ENCODE measurements at places on chromosomes 12 and 14. TPM values are rescaled to one million over a fixed set of nuclear protein-coding genes. Genes with fewer than 3 reads are reported as not detected.

Gene POTEM
- not detected for total RNA-seq

Gene FLVCR2
- total RNA-seq, result 2.1 TPM

Gene KLHL33
- 0.25 TPM for total RNA-seq

Gene ARID4A
- 113 TPM for total RNA-seq

Gene DLK1
- not detected for total RNA-seq

Gene KRT4
- total RNA-seq, result not detected

Gene GUCY2C
- not detected for total RNA-seq

Gene DYRK2
- total RNA-seq, result 88.1 TPM

DNA sequence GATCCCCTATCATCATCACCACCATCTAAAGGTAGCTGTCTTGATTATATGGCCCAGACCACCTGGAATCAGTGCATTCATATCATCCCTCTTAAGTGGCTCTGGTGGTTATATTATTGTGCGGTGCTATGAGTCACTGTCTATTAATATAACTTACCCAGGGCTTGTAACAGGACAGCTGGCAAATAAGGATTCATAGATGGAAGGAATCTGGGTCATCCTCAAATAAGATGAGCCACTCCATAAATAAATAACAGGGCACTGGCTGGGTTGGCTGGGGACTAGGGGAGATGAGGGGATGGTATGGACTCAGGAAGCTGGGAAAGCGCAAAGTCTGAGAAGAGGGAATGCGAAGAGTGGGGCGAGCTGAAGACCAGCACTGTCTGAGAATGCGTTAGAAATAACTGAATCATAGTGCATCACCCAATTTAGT, 216.1 kb downstream of the NUAK1 start:
- H3K27me3 ChIP-seq, result no peaks in the 10 kb centered on the region
- no peak for DNase-seq
- no peaks in the 10 kb centered on the region for H3K36me3 ChIP-seq
- no peaks in the 10 kb centered on the region for H3K4me1 ChIP-seq
- H3K4me3 ChIP-seq, result no peak overlapping the region
- no peak overlapping the region for H3K27ac ChIP-seq

GRCh38 chr12:108666401-108666881, 32.7 kb upstream of the SELPLG start:
- H3K27me3 ChIP-seq, result no peaks in the 10 kb centered on the region
- no peaks in the 10 kb centered on the region for H3K36me3 ChIP-seq
- H3K4me1 ChIP-seq, result peaks cover 6% of the 10 kb centered on the region
- no peak for DNase-seq

DNA sequence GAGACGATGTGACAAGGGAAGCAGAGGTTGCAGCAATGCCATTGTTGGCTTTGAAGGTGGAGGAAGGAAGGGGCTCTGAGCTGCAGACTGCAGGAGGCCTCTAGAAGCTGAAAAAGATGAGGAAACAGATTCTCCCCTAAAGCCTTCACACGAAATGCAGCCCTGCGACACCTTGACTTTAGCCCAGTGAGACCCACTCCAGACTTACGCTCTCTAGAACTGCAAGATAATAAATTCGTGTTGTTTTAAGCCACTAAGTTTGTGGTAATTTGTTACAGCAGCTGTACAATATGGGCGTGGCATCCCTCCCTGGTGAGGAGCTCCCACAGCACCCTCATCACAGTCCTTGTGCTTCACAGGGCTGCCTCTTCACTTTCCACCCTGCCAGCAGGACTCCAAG, 53.2 kb downstream of the GOLGA5 start:
- DNase-seq, result peak; percentile 22
- no peak overlapping the region for H3K4me3 ChIP-seq
- H3K36me3 ChIP-seq, result no peaks in the 10 kb centered on the region

DNA sequence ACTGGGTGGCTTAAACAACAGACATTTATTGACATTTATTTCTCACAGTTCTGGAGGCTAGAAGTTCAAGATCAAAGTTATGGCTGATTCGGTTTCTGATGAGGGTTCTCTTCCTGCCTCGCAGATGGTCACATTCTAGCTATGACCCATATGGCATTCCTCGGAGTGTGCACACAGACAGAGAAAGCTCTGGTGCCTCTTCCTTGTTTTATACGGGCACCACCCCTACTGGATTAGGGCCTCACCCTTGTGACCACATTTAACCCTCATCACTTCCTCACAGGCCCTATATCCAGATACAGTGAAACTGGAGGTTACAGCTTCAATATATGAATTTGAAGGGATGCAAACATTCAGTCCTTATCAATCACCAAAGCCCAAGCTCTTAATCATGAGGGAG, 77.0 kb upstream of the OVCH1 start:
- H3K36me3 ChIP-seq, result no peaks in the 10 kb centered on the region
- no peak overlapping the region for H3K4me3 ChIP-seq
- H3K27ac ChIP-seq, result no peak overlapping the region
- no peak for DNase-seq

GRCh38 chr14:21298358-21298757, 18.5 kb downstream of the RPGRIP1 start:
- H3K4me1 ChIP-seq, result peaks cover 7% of the 10 kb centered on the region
- no peak for DNase-seq
- no peak overlapping the region for H3K4me3 ChIP-seq
- no peak overlapping the region for H3K27ac ChIP-seq
- H3K27me3 ChIP-seq, result peaks cover 13% of the 10 kb centered on the region

DNA sequence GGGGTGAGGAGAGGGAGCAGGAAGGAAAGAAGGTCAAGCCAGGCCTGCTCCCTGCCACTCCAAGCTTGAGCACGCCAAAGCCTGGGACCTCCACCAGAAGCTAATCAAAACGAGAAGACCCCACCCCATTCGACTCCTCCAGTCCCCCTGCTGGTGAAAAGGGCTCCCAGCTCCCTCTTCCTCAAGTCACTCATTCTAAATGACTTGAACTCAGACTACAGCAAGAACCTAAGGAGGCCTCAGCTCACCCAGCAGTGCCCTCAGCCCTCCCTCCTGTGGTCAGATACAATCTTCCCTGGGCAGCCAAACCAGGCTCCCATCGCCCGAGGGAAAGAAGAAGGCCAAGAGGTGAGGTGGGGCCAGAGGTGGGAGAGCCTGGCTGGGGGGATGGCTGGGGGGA, 17.4 kb downstream of the HDAC7 start:
- H3K4me3 ChIP-seq, result no peak overlapping the region
- no peak overlapping the region for H3K27ac ChIP-seq
- H3K36me3 ChIP-seq, result peaks cover 24% of the 10 kb centered on the region
- no peaks in the 10 kb centered on the region for H3K27me3 ChIP-seq
- peaks cover 91% of the 10 kb centered on the region for H3K4me1 ChIP-seq

DNA sequence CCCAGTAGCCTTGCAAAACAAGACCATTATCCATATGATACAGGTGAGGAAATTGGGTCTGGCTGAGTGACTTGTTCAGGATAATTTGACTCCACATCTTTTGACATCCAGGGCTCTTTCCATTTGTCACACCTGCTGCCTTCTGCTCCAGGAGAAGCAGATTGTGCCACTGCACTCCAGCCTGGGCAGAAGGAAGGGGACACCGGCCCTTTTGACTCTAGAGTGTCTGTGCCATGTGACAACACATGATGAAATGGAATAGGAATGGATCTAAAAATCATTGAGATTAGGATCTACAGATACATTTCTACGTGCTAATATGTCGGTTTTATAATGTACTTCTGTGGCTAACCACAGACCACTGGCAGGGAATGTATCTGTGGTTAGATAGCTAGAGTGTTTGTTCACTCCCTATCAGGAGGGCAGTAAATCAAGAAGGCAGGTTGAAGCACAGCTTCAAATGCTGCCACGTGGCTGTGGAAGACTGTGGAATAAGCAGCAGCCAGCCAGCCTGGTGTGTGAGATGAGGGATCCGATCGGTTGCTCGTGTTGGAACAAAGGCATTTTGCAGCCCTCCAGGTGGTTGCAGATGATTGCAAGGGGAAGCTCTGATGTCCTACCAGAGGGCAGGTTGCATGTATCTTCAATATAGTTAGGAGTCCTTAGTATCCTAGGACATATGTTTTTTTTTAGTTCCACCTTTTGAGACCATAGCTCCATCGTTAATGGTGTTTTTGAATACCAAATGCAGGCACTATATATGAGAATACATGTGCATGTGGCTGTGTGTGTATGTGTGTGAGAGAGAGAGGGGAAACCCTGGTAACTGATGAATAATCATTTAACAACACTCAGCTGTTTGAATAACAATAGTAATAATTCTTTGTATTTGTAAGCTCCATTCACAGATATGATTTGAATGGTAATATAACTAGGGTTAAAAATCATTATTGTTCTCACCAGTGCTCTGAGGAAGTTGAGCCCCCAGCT, 28.6 kb downstream of the EML1 start:
- H3K36me3 ChIP-seq, result no peaks in the 10 kb centered on the region
- DNase-seq, result no peak
- peaks cover 2% of the 10 kb centered on the region for H3K27me3 ChIP-seq
- H3K4me3 ChIP-seq, result no peak overlapping the region

GRCh38 chr12:89211456-89211855, 140.8 kb downstream of the DUSP6 start:
- H3K27ac ChIP-seq, result no peak overlapping the region
- no peaks in the 10 kb centered on the region for H3K36me3 ChIP-seq
- no peak overlapping the region for H3K4me3 ChIP-seq

- H3K27ac ChIP-seq, result no peak overlapping the region
- no peaks in the 10 kb centered on the region for H3K27me3 ChIP-seq
- H3K4me1 ChIP-seq, result no peaks in the 10 kb centered on the region
- no peaks in the 10 kb centered on the region for H3K36me3 ChIP-seq
- DNase-seq, result no peak
- no peak overlapping the region for H3K4me3 ChIP-seq
These were observed 15.9 kb upstream of the AMIGO2 start for GRCh38 chr12:47095446-47096236.

- peak; percentile 15 for DNase-seq
- H3K27ac ChIP-seq, result no peak within 1 kb of the TSS
These were observed at the start of gene GPRC5A for GRCh38 chr12:12891080-12891880. Gene GPRC5A (plus strand): TSS chr12:12891562. CDS start chr12:12908250, 16,688 bp downstream.

DNA sequence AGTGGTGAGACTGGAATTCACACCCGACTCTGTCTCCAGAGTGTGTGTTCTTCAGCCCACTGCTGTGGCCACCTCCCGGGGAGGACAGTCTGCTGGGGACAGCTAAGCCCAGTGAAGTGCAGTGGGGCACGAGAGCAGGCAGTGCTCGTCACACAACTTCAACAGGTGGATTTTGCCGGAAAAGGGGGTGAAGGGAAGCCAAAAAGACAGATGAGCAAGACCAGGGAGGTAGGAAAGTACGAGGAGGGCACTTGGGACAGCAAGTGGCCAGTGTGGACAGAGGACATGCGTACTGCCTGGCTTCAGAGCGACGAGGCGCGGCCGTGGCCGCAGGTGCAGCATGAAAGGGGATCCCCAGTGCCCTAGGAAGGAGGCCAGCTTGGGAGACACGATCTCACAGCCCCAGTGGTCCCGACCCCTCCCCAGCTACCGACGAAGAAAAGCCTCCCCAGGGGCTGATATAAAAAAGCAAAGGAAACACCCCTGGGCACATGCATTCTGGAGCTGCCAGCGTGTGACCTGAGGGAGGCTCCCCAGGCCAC, 96.1 kb downstream of the FBXL14 start:
- H3K4me1 ChIP-seq, result no peaks in the 10 kb centered on the region
- no peaks in the 10 kb centered on the region for H3K36me3 ChIP-seq
- H3K27ac ChIP-seq, result no peak overlapping the region
- no peaks in the 10 kb centered on the region for H3K27me3 ChIP-seq
- no peak for DNase-seq
- no peak overlapping the region for H3K4me3 ChIP-seq

DNA sequence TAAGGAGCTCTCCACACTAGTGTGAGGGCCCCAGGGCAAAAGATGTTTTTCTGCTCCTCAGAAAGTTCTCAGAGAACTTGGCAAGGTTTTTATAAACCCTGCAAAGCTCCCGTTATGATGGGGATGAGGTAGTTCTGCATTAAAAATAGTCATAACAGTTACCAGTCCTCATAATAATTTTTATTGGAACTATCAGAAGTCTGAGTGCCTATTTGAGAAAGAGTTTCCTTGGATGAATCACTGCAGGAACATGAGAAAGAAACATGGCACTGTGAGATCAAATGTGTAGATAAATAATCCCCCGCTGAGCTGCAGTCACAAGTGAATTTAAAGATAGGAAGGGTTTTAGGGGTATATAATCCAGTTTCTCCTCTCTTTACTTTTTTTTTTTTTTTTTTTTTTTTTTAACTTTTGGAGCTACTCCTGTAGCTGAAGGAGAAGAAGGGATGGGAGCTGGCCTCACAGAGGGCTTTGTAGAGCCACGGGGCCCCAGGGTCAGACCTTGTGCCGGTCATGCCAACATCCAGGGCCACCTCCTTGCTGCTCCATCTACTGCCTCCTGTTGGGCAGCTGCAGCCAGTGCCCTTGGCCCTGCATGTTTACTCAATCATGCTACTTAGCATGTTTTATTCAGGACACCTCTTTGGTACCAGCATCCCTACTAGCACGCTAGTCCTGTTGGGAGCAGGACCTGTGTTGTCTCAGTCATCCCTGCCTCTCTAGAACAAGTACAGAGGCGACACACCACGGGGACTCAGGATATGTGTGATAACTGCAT, 39.5 kb downstream of the EVL start:
- H3K4me3 ChIP-seq, result no peak overlapping the region
- peak; percentile 49 for DNase-seq
- peaks cover 69% of the 10 kb centered on the region for H3K36me3 ChIP-seq
- H3K27me3 ChIP-seq, result no peaks in the 10 kb centered on the region
- H3K4me1 ChIP-seq, result peaks cover 82% of the 10 kb centered on the region
- H3K27ac ChIP-seq, result peak overlapping the region; percentile 50

DNA sequence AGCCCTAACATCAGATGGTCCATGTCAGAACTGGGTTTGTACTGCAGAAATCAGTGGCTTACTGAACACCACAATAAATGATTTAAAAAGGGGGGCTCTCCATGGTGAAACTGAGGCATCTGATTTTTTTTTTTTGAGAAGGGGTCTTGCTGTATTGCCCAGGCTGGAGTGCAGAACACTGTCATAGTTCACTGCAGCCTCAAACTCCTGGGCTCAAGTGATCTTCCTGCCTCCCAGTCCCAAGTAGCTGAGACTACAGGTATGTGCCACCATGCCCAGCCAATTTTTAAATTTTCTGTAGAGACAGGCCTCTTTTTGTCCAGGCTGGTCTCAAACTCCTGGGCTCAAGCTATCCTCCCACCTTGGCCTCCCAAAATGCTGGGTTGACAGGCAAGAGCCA, 57.4 kb downstream of the RFLNA start:
- no peak for DNase-seq
- H3K27me3 ChIP-seq, result no peaks in the 10 kb centered on the region
- H3K36me3 ChIP-seq, result peaks cover 64% of the 10 kb centered on the region
- no peaks in the 10 kb centered on the region for H3K4me1 ChIP-seq

DNA sequence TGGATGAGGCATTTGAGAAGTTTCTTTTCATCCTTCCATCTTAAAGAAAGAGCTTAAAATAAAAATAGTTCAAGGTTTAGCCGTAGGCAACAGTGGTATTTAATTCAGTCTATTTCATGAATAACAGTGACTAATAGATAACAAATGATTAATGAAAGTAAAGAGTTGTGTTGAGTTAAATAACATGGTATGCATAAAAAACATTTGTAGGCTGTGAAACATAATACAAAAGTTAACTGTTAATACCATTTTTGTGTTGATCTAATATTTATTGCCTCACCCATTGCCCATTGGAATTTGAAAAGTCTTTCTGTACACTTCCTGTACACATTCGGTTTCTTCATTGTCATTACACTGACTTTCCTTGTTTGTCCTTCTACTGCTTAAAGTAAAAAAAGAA, 108.6 kb upstream of the PDE3A start:
- DNase-seq, result no peak
- H3K27ac ChIP-seq, result no peak overlapping the region
- no peak overlapping the region for H3K4me3 ChIP-seq
- H3K4me1 ChIP-seq, result no peaks in the 10 kb centered on the region
- H3K27me3 ChIP-seq, result no peaks in the 10 kb centered on the region

GRCh38 chr14:68663385-68664076, 129.3 kb downstream of the ZFP36L1 start:
- peak overlapping the region; percentile 20 for H3K4me3 ChIP-seq
- no peaks in the 10 kb centered on the region for H3K27me3 ChIP-seq
- H3K27ac ChIP-seq, result peak overlapping the region; percentile 46

GRCh38 chr14:68305738-68306137, 486.2 kb downstream of the RAD51B start:
- no peaks in the 10 kb centered on the region for H3K36me3 ChIP-seq
- no peak overlapping the region for H3K27ac ChIP-seq
- H3K4me1 ChIP-seq, result no peaks in the 10 kb centered on the region

All from natural killer cell (primary cell).